ENCODE measurements at places on chromosomes 1 and 21. TPM values are rescaled to one million over a fixed set of nuclear protein-coding genes. Genes with fewer than 3 reads are reported as not detected.

- no peak for DNase-seq
These were observed 36.2 kb upstream of the GADD45A start for GRCh38 chr1:67648582-67649326.

DNA sequence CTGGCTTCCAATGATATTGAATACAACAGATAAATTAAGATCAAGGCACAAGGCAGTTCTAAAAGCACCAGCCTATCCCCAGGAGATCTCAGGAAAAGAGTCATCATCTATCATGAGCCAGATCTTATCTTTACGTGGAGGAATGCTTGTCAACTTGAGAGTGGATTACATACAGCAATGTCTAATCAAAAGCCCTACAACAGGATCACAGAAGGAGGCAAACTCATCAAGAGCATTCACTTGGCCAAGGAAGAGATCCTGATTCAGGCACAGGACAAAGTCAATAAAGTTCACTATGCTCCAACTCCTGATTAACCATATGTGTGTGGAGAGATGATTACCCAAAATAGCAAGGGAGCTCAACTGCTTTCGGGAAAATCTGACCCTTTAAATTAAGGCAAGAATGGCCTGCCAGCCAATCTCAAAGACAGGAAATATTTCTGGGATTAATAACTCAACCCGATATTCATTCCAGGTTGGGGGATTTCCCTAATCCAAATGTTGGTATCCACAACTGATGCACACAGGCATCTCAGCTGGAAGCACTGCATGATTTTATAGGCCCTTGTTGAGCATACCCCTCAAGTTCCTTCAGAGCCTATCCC, 33.7 kb downstream of the TBX15 start:
- no peak for DNase-seq

The AMIGO1 gene
- total RNA-seq = 0.92 TPM

GRCh38 chr21:45941717-45942546, 39.6 kb upstream of the COL6A1 start:
- no peak for DNase-seq

GRCh38 chr1:203672346-203672745, 45.7 kb downstream of the ATP2B4 start:
- no peak for DNase-seq

DNA sequence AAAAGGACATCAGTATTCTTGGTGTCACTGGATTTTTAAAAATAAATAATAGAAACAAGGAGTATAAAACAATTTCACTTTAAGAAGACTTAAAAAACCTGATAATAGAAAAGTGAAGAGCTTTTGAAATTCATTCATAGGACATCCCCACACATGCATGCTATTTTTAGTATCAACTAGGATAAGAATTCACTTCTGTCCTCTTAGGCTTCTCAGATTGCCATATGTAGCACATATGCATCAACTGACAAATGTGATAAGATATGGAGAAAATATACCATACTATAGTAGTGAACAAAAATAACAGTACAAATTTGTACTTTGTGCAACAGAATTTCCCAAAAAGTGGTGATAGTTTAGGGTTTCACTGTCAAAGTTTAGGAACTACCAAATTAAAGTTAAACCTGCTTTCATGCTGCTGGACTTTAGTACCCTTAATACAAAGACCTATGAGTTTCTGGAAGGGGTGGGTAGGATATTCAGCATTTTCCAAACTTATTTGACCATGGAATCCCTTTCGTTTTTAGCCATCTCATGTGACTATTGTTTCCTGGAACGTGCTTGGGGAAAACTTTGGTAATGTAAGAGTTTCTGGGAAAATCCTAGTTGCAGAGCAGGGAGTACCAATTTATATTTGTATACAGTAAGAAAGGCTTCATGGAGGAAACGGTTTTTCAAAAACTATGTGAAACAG, 19.8 kb downstream of the RPRD2 start:
- DNase-seq = no peak

- no peak for DNase-seq
These were observed 17.3 kb downstream of the NOC2L start for GRCh38 chr1:941588-942383.

DNA sequence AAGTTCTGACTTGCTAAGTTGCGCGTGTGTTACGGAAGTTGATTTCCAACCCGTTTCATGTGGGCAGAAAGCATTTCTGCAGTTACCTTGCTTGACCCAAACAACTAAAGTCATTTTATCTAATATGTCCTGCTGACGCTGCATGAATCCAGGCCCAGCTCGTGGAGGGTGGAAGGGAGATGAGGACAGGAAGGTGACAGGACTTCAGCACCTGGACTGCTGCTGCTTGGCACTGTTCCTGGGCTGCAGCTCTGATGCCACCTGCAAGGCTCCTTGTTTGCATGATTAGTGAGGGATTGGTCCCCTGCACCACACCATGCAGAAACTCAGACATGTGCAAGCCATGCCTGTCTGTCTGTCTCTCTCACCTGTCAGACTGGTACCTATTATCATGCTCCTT, 198.4 kb downstream of the PRDM2 start:
- DNase-seq = no peak

All from epithelial cell of proximal tubule (primary cell).